ENCODE measurements at places on chromosomes 5 and 9. TPM values are rescaled to one million over a fixed set of nuclear protein-coding genes. Genes with fewer than 3 reads are reported as not detected.

Gene SOHLH1
- not detected for total RNA-seq

Gene GRIN3A
- not detected for total RNA-seq

Gene FBP1
- total RNA-seq: not detected

Gene ALDH1A1
- total RNA-seq: not detected

Gene WDR31
- 1.7 TPM for total RNA-seq

Gene SPACA9
- total RNA-seq: 5.5 TPM

Gene C7
- not detected for total RNA-seq

Gene INSYN2B
- total RNA-seq: not detected

Gene ENTPD8
- total RNA-seq: not detected

Gene CARD6
- 0.43 TPM for total RNA-seq

Gene LMNB1
- 21.4 TPM for total RNA-seq

Gene CDH9
- not detected for total RNA-seq
